Fibroblast of villous mesenchyme (primary cell): ENCODE measurements at places on chromosomes 3 and 15. TPM values are rescaled to one million over a fixed set of nuclear protein-coding genes. Genes with fewer than 3 reads are reported as not detected.
A peak's percentile ranks its signal among the peaks of the same experiment; 100 is the strongest.

DNA sequence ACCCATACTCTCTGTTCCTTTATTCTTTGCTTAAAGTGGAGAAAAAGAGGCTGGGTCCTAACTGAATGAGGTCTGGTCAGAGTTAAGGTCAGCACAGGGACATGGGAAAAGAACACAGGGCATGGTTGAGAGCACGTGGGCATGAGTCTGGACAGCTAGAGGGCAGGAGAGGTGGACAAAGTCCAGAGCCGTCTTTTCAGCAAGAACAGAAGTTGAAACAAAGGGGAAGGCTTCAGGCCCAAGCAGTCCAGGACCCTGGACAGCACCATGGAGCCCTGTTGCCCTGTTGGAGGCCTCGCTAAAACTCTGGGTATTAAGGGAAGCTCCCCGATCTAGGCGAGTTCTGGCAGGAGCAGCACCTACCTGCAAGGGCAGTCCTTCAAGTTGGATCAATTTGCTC lies 50.7 kb downstream of the XYLB start:
- peak; percentile 63 for DNase-seq

TNNC1 gene
- total RNA-seq, result 0.64 and 1.3 TPM in 2 replicates

- DNase-seq, result no peak
Observed at GRCh38 chr3:14491396-14492190, 48.5 kb downstream of the GRIP2 start.

DNA sequence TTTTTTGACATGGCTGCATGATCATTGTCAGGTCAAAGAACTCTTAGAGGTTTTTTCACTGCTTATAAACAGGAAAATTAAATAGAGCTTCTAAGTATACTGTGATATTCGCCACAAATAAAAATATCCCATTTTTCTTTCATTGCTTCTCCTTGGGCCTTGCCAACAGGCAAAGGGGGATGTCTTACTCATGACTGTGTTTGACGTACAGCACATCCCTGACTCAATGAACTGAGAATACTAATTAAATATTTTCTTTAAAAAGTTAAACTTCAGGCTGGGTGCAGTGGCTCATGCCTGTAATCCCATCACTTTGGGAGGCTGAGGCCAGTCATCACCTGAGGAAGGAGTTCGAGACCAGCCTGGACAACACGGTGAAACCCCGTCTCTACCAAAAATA lies 41.4 kb upstream of the CCDC80 start:
- no peak for DNase-seq

DNA sequence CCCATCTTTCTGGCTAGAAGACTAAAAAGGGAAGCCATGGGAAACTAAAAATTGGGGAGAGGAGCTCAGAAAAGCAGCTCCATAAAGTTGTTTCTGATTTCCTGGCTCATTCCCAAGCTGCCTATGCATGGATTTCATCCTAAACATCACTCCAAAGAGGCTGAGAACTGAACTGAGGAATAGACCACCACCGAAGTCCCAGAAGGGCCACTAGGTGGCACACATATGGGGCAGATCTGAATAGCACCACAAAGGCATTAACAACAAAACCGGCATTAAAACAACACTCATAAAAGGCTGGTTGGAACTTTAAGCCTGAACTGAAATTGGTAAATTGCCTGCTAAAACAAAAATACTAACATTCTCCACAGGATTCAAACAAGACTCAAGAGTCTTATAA lies 106.3 kb downstream of the PLD1 start:
- DNase-seq, result peak; percentile 65

DNA sequence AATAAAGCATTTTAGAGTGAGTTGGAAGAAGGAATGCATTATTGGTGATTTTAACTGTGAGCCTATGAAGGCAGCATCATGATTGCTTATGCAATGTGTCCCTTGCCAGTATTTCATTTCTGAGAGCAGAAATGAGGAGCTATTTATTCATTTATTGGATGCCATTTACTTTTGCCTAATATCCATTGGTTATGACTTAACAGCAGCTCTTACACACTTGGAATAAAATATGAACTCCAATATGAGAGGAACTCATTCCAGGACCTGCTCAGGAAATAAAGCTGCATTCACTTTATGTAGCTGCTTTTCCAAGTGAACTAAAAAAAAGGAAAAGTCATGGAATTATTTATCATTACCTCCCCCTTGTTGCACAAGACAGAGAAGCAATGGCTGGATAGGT lies 280.1 kb downstream of the LRTM1 start:
- no peak for DNase-seq

SUCNR1 gene
- total RNA-seq, result 0.32 and 0.43 TPM in 2 replicates

- DNase-seq, result no peak
Observed at GRCh38 chr3:182500289-182500688, 293.0 kb upstream of the ATP11B start.

LXN gene
- 32.0 and 50.9 TPM in 2 replicates for total RNA-seq

SCG5 gene
- 8.7 and 17.7 TPM in 2 replicates for total RNA-seq

PLA2G4E gene
- not detected in 2 replicates for total RNA-seq
